CD14-positive monocyte (primary cell): ENCODE measurements at places on chromosomes 1 and 21.

DNA sequence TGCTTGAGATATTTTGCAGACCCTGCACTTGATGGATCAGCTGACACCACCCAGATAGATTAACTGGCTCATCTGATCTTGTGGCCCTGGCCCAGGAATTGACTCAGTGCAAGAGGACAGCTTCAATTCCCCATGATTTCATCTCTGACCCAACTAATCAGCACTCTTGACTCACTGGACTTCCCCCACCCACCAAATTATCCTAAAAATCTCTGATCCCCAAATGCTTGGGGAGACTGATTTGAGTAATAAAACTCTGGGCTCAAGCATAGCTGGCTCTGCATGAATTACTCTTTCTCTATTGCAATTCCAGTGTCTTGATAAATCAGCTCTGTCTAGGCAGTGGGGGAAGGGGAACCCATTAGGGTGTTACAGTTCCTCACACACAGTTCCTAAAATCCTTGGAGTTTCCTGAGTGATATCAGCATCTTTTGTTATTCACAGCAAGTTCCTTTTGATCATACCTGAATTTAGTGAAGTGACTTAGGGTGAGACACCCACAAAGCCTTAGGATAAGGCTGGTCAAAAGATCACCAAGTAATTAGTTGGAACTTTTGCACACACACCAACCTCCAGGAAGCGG is 104.2 kb downstream of the COP1 start:
- DNase-seq: no peak

DNA sequence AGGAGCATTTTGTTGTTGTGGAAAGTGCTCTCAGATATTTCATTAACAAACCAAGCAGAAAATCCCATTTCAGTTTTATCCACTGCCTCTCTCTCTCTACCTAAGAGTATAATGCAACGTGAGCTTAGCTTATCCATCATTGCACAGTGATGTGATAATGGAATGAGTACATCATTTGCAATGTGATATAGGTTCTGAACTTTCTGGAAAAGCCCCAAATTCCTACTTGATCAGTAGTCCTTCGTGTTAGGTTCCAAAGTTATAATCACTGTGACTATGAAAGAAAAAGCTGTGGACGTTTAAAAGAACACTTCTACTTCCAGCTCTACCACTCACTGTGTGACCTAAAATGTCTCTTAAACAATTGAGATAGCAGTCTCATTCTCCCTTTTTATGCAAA is 76.4 kb upstream of the PRMT6 start:
- DNase-seq: no peak

GRCh38 chr1:2543543-2544092 is 12.6 kb upstream of the TNFRSF14 start:
- no peak for DNase-seq

- DNase-seq: no peak
These were observed 14.0 kb upstream of the ZNF697 start for GRCh38 chr1:119662034-119662437.

DNA sequence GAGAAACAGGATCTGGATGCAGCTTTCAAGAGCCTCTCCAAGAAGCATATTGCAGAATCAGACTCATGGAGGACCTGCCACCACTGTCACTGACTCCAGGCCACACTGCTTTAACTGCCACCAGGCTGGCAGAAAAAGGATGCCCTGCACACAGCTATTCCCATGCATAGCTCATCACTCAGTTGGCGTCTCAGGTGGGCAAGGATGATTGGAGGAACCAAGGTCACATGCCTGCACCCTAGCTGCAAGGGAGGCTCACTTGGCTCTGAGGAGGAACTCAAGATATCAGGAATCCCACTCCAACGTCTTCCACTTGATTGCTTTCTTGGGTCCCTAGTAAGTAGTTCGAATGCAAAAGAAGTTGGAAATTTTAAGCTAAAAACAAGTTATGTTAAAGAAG is 19.6 kb upstream of the SPOCD1 start:
- DNase-seq: no peak

DNA sequence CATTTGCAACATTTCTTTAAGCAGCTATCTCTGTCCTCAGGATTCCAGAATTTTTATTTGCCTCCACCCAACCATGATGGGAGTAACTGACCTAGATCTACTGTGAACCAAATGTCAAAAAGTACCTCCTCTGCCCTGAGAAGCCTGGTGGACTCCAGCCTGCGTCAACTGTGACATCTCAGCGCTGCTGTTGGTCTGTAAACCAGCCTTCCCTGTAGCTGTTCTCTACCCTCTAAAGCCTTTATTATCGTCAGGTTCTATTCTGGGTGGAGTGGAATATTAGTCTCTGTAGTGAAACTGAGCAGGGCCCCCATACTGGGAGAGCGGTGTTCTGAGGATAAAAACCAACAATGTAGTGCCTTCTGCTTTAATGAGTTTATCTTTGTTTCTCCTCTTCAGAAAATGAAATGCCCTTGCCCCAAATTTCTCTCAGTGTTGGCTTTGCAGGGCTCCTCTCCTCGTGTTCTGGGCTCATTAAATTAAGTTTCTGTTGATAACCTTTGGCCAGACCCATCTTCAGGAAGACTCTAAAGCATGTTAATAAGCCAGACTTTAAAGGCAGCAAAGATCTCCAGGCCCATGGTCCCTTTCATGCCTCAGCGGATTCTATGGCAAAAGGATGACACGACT is 223.1 kb upstream of the PLXNA2 start:
- no peak for DNase-seq

GRCh38 chr1:154191990-154192461 is at the start of gene TPM3:
Gene TPM3 (minus strand): TSS chr1:154192100. CDS start chr1:154192018, 82 bp downstream.
- peak; percentile 45 for DNase-seq

GRCh38 chr1:16038620-16038912 is 5.0 kb upstream of the CLCNKB start:
- DNase-seq: no peak

DNA sequence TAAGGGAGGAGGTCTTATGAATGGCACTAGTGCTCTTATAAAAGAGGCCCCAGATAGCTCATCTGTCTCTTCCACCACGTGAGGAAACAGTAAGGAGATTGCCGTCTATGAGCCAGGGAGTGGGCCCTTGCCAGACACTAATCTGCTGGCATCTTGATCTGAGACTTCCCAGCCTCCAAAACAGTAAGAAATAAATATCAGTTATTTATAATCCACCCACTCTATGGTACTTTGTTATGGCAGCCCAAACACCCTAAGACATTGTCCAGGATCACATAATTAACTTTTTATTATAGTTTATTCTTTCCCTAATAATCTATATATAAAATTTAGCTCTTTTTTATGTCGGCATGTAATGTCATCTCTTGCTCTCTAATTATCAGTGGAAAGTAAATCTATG is 144.0 kb upstream of the IRF2BP2 start:
- no peak for DNase-seq

DNA sequence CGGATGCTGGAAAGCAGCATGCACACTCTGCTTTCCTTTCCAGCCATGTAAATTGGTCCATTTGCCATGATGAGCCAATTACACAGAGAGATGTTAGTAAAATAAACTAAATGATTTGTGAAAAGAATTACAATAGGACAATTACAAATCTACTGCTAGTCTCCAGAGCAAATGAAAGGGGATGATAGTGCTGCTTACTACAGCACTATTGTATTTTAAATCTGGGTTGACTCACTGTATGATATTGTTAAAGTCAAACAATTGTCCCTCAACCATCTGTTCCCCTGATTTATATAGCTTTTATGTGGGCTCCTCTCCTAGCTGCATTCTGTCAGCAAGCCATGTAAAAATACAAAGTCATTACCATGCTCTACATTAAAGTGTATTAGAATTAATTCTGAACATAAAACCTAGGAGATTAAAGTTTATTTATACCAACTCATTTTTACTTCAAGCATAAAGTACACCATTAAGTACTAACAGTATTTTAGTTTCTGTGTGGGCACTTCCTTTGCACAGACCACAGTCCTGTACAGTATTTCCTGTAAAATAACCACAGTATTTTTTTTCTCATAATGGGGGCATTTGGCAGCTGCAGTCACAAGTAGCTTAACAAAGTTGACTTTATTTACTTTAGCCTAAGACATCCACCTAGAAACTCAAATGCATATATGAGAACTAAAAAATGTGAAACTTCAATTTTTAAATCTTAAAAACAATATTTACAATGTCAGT is 135.8 kb downstream of the VAV3 start:
- no peak for DNase-seq

DNA sequence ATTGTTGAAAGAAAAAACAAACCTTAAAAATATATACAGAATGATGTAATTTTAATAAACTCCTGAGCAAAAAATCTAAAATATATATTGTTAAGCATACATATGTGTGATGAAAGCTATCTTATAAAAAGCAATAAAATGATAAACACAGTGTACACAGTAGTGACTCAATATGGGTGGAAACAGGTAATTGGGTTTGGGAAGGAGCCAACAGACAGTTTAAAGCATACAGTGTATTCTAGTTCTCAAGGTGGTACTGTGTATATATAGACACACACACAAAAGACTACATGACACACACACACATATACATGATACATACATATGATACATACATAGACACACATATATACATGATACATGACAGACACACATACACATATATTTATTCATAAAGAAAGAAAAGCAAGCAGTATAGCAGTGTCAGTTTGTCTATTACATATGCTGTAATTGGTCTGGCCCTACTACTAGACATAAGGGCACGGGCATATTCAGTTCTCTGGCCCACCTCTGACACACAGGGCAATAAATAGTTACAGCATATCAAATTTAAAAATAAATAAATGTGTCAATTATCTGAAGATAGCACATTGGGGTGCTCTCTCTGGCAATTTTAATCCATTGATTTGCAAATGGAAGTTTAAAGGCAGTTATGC is 330.2 kb downstream of the S1PR1 start:
- DNase-seq: no peak

- DNase-seq: no peak
These were observed 2.9 kb downstream of the FLVCR1 start for GRCh38 chr1:212860713-212861581.

- DNase-seq: no peak
These were observed 39.4 kb downstream of the HSF2BP start for GRCh38 chr21:43619856-43620255.

- DNase-seq: no peak
These were observed 14.0 kb upstream of the JAM2 start for GRCh38 chr21:25625036-25625435.

DNA sequence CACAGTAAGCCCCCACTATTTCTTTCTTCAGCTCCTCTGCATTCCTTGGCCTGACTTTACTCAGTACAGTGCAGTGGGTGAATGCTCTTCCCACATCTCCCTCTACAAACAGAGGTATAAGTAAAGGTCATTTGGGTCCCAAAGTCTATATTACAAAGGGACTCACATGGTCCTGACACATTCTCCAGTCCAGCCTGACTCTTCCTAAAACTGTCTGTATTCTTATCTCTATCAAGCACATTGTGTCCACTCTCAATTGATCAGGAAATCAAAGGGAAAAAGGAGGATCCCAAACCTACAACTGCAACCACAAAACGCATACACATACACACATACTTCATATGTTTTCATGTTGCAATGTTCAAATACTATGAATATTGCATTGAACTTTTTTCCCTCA is 49.4 kb downstream of the FRRS1 start:
- DNase-seq: no peak

DNA sequence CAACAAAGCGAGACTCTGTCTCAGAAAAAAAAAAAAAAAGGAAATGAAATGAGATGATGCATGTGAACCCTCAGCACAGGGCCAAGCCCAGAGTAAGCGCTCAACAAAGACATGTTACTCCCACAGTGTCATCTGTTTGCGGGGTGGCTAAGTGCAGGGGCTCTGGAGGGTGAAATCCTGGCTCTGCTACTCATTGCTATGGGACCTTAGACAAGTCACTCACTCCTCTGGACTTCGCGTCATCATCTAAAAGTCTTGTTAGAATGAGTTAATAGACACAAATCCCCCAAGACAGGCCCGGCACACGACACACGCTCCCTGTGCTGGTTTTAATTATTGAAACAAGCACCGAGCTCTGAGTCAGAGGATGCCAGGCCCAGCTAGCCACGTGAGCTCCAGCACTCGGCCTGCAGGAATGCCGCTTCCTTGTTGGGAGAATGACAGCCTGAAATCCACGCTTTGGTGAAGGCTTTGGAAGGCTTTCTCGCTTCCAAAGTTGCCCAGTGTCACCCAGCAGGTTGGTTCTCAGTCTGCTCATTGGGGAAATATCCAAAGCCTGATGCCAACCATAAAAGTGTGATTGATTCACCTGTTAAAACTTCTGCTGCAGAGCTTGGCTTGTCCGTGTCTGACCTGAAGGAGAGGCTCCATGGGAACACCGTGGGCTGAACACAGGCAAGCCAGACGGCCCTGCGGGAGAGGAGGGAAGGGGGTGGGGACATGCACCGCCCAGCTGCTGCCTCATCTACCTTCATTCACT is 36.7 kb upstream of the TARDBP start:
- DNase-seq: no peak

DNA sequence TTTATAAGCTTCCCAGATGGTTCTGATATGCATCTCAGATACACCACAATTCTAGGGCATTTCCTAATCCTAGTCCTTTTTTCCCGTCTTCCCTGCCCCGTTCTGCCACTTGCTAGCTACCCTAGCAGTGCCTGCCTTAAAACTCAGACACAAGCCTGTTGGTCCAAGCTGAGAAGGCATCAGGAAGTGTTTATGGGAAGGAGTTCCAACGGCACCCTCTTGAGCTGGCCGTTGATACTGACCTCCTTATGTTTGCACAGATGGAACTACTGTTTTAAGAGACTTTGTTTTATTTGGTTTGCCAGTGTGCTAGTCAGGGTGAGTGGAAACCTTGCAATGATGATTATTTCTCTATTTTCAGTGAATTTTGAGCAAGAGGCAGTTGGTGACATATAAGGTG is 67.2 kb downstream of the UCK2 start:
- no peak for DNase-seq

DNA sequence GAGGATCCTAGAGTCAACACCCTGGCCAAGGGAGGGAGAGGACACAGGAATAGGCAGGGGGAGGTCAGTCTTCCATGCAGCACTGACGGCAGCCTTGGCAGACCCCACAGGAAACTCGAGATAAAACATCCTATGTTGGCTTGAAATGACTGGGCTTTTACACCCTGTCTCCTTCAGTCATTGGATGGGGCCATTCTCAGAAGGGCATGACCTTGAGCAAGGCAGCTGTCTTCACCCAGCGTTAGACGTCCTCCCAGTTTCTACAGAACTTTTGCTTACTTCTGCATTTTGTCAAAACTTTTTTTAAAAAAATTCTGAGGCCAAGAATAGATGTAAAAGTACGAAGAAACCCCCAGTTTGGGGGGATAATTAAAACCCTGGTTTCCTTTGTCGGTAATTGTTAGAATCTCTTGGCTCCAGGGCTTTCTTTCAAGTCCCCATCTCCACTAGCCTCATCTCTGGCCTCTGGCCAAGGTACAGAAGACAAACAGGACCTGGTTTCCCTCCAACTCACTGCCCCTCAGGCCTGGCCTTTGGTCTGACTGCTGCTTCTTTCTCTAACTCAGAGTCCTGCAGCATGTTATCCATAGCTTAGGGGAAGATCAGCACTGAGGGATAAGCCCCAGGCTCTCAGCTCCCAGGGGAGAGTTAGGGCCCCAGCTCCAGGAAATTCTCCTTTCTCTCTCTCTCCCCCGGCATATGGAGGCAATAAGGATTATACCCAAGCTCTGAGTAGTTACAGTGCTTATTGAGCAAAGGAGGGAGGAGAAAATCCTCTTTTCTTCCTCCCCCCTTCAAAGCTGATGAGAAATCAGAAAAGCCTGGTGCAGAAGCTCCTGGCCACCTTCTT is 51.6 kb upstream of the KCND3 start:
- DNase-seq: no peak
